Psoas muscle (tissue), 8 donors: ENCODE measurements at places on chromosomes 6 and 20. TPM values are rescaled to one million over a fixed set of nuclear protein-coding genes. Genes with fewer than 3 reads are reported as not detected.

- no peaks in the 10 kb centered on the region for H3K27me3 ChIP-seq
- peaks cover 3% of the 10 kb centered on the region for H3K4me1 ChIP-seq
- H3K27ac ChIP-seq: no peak overlapping the region
- no peaks in the 10 kb centered on the region for H3K36me3 ChIP-seq
- no peak for DNase-seq
Measured at GRCh38 chr6:40961831-40962230, 77.2 kb downstream of the UNC5CL start.

- peaks cover 3% of the 10 kb centered on the region for H3K36me3 ChIP-seq
- no peak overlapping the region for H3K27ac ChIP-seq
- H3K27me3 ChIP-seq: no peaks in the 10 kb centered on the region
- H3K4me1 ChIP-seq: peaks cover 45% of the 10 kb centered on the region
Measured at GRCh38 chr20:10428008-10428407, 6.0 kb downstream of the MKKS start.

- DNase-seq: no peak
- H3K36me3 ChIP-seq: no peaks in the 10 kb centered on the region
- no peak overlapping the region for H3K27ac ChIP-seq
- H3K4me1 ChIP-seq: no peaks in the 10 kb centered on the region
- H3K4me3 ChIP-seq: no peak overlapping the region
Measured at GRCh38 chr20:3229158-3229557, 9.8 kb downstream of the SLC4A11 start.

DNA sequence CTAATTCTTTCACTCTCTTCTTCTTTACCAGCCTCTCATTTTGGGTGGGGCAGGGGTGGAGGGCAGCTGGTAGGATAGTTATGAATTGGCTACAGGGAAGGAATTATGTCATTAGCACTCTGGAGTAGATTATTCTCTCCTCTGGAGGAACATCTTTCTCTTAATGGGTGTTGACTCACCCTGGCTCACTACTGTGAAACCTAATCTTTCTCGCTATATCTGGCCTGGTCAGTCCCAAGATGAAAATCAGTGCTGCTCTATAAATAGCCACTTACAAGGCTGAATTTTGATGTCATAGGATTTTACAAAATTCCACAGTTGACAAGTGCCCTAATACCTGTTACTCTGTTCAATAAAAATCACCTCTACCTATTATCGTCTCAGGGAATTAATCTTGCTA is 151.3 kb downstream of the COL9A1 start:
- no peak for DNase-seq
- H3K27ac ChIP-seq: no peak overlapping the region
- peaks cover 13% of the 10 kb centered on the region for H3K4me1 ChIP-seq
- H3K4me3 ChIP-seq: no peak overlapping the region

GRCh38 chr6:107115695-107116327 is 496 bp upstream of the BEND3 start:
- peaks cover 12% of the 10 kb centered on the region for H3K4me1 ChIP-seq
- no peaks in the 10 kb centered on the region for H3K36me3 ChIP-seq
- DNase-seq: no peak
- no peaks in the 10 kb centered on the region for H3K27me3 ChIP-seq
- peak overlapping the region; percentile 86 for H3K27ac ChIP-seq

DNA sequence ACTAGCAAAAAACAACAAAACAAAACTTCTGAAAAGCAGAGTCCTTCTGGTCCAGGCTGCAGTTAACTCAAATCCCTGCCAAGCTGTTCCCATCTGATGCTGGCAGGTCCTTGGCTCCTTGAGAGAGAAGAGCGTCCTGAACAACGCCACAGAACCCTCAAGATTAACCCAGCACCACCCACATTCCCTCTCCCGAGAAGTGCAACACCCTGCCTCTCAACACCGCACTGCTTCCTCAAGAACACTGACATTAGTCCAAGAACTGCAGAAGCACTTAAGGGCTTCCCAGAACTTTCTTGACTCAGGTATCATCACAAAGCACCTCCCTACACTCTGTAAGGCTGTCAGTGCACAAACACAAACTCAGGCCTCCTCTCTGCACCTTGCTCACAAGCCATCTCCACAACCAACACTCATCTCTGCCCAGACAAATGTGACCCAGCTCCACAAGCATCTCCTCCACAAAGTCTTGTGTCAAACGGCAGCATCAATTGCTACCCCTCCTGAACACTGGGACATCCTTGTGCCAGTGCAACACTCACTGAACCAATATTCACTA is 7.5 kb downstream of the MRPL14 start:
- peak overlapping the region; percentile 23 for H3K4me3 ChIP-seq
- no peaks in the 10 kb centered on the region for H3K27me3 ChIP-seq
- peak overlapping the region; percentile 99 for H3K27ac ChIP-seq
- DNase-seq: no peak

- H3K27ac ChIP-seq: no peak overlapping the region
- no peaks in the 10 kb centered on the region for H3K27me3 ChIP-seq
- H3K4me3 ChIP-seq: no peak overlapping the region
- DNase-seq: no peak
Measured at GRCh38 chr6:132768051-132768517, 10.4 kb upstream of the VNN2 start.

Gene NMBR
- not detected for total RNA-seq

DNA sequence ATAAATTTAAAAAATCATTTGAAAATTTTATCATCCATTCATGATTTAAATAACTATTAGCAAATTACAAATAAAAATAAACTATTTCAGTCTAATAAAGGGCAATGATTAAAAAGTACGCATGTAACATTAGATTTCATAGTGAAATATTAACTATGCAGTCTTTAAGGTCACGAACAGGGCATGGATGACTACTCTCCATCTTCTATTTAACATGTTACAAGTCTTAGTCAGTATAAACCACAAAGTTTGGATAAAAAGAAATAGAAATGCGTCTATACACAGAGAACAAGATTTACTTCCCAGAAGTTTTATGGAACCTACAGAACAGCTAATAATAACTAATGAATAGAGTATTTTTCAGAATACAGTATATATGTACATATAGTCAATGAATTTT is 1016.0 kb downstream of the EYS start:
- no peak overlapping the region for H3K27ac ChIP-seq
- H3K4me3 ChIP-seq: no peak overlapping the region
- no peaks in the 10 kb centered on the region for H3K36me3 ChIP-seq
- H3K4me1 ChIP-seq: no peaks in the 10 kb centered on the region

- no peak overlapping the region for H3K27ac ChIP-seq
- no peaks in the 10 kb centered on the region for H3K4me1 ChIP-seq
- DNase-seq: no peak
- H3K36me3 ChIP-seq: no peaks in the 10 kb centered on the region
Measured at GRCh38 chr6:21898107-21898796, 304.7 kb downstream of the SOX4 start.

Gene ASCC3
- 11.2 TPM for total RNA-seq

- H3K27me3 ChIP-seq: no peaks in the 10 kb centered on the region
- no peak overlapping the region for H3K27ac ChIP-seq
- no peak for DNase-seq
- no peaks in the 10 kb centered on the region for H3K4me1 ChIP-seq
Measured at GRCh38 chr6:95819939-95820338, 195.8 kb upstream of the FUT9 start.

Gene CCDC28A
- 5.3 TPM for total RNA-seq

- no peak overlapping the region for H3K4me3 ChIP-seq
- H3K27ac ChIP-seq: no peak overlapping the region
- no peaks in the 10 kb centered on the region for H3K27me3 ChIP-seq
- H3K36me3 ChIP-seq: no peaks in the 10 kb centered on the region
- H3K4me1 ChIP-seq: no peaks in the 10 kb centered on the region
Measured at GRCh38 chr6:155450240-155450581, 5.4 kb downstream of the NOX3 start.

Gene EEF1E1
- total RNA-seq: 13.9 TPM

- H3K27me3 ChIP-seq: no peaks in the 10 kb centered on the region
- no peaks in the 10 kb centered on the region for H3K36me3 ChIP-seq
- H3K27ac ChIP-seq: no peak overlapping the region
- peaks cover 3% of the 10 kb centered on the region for H3K4me1 ChIP-seq
- H3K4me3 ChIP-seq: no peak overlapping the region
- peak; percentile 44 for DNase-seq
Measured at GRCh38 chr6:10659699-10660348, 34.6 kb downstream of the C6orf52 start.

Gene BPIFB1
- not detected for total RNA-seq

DNA sequence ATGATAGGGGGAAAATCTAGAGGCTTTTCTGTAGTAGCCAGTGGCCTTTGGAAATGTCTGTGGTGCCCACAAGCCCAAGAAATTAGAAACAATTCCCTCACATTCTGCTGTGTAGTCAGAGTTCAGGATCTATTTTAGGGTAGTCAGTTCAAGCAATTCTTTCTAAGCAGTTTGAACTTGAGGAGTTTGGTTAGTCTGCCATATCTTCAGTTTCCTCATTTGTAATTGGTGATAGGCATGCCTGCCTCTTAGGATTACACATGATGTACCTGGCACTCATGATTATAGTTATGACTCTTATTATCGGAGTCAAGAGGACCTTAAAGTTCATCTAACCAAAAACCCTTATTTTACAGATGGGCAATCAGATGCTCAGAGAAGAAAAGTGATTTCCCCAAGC is 21.2 kb upstream of the MEP1A start:
- H3K4me3 ChIP-seq: no peak overlapping the region
- H3K36me3 ChIP-seq: no peaks in the 10 kb centered on the region
- peaks cover 13% of the 10 kb centered on the region for H3K4me1 ChIP-seq
- H3K27me3 ChIP-seq: no peaks in the 10 kb centered on the region
- no peak overlapping the region for H3K27ac ChIP-seq
- no peak for DNase-seq

DNA sequence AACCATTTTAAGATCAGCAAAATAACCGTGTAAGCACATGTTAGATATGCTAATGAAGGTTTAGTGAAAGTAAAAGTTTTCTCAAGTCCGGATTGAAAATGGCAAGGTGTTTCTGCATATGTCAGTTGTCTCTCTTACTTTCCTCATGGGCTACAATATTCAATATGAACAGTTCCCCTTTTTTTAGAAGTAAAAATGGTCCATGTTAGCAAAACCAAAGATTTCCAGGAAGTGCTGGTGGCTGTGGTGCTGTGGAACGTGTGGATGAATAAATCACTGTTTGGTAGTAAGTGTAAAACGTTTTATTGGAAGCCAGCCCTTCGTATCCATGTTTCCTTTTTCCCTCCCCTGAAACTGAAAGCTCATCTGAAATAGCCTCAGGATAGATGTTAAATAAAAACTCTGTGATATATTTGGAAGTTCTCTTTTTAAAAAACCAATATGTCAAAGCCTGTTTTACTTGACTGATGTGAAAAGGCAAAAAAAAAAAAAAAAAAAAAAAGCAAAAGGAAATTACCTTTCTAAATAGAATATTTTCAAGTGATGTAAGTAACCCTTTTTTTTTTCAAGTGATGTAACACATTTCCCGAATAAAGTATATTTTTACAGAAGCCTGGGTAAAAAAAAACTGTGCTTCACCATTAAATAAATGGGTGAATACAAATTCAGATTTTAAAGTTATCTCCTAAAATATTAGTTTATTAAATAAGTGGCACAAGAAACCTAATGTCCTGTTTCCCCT is 41.9 kb downstream of the PLEKHG1 start:
- peak overlapping the region; percentile 40 for H3K4me3 ChIP-seq
- DNase-seq: no peak
- peaks cover 5% of the 10 kb centered on the region for H3K4me1 ChIP-seq
- H3K27me3 ChIP-seq: no peaks in the 10 kb centered on the region

- no peaks in the 10 kb centered on the region for H3K4me1 ChIP-seq
- no peak overlapping the region for H3K4me3 ChIP-seq
- H3K27me3 ChIP-seq: no peaks in the 10 kb centered on the region
- no peak for DNase-seq
Measured at GRCh38 chr20:24291014-24291413, 178.4 kb upstream of the SYNDIG1 start.

Gene GCLC
- 31.9 TPM for total RNA-seq

Gene PEX7
- total RNA-seq: 4.2 TPM

- H3K36me3 ChIP-seq: no peaks in the 10 kb centered on the region
- H3K27ac ChIP-seq: no peak overlapping the region
- no peaks in the 10 kb centered on the region for H3K4me1 ChIP-seq
- H3K27me3 ChIP-seq: no peaks in the 10 kb centered on the region
- H3K4me3 ChIP-seq: no peak overlapping the region
- DNase-seq: no peak
Measured at GRCh38 chr20:15576411-15576810, 996.8 kb downstream of the KIF16B start.

GRCh38 chr6:39422238-39422637 is 99.7 kb upstream of the KCNK16 start:
- H3K4me3 ChIP-seq: no peak overlapping the region
- H3K27me3 ChIP-seq: no peaks in the 10 kb centered on the region
- no peaks in the 10 kb centered on the region for H3K4me1 ChIP-seq
- no peaks in the 10 kb centered on the region for H3K36me3 ChIP-seq
- DNase-seq: peak; percentile 37
